ENCODE measurements at places on chromosomes 12 and 14.
A peak's percentile ranks its signal among the peaks of the same experiment; 100 is the strongest.

- DNase-seq, result no peak
Measured at GRCh38 chr14:68780358-68781160, 12.3 kb downstream of the ZFP36L1 start.

GRCh38 chr14:61489932-61490331, 168.6 kb downstream of the PRKCH start:
- DNase-seq, result no peak

GRCh38 chr12:52277486-52278245, 3.2 kb downstream of the KRT86 start:
- DNase-seq, result no peak

- DNase-seq, result no peak
Measured at GRCh38 chr14:75627406-75627805, 33.3 kb downstream of the ERG28 start.

DNA sequence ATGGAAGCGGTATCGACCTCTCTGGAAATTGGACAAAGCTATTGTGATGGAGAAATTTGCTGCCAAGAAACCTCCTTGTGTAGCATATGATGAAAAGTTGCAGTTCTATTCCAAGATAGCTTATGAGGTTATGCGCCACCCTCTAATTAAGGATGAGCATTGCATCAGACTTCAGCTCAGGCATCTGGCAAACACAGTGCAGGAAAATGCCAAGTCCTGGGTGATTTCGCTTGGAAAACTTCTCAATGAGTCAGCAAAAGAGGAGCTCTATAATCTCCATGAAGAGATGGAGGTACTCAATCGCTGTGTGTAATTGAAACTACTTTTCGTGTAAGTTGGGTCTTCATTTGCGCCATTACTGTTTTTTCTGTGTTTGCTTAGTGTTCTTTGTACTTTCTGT, 51.2 kb downstream of the DNAH10 start:
- DNase-seq, result no peak

DNA sequence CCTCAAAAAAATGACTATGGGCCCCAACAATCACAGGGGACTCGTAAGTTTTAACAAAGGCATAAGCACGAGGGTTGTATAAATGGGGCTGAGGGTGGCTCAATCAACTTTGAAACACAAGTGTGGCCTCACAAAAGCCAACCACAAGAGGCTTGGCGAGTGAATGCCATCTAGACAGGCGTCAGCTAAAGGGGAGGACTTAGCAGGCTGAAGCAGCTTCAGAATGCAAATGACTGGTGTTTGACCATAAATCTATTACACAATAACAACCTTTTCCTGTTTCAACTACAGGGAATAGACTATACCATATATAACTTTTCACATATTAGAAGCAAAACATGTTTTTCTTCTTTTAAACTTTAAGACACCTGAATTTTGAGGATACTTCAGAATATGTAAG, 777.9 kb downstream of the FSCB start:
- DNase-seq, result no peak

DNA sequence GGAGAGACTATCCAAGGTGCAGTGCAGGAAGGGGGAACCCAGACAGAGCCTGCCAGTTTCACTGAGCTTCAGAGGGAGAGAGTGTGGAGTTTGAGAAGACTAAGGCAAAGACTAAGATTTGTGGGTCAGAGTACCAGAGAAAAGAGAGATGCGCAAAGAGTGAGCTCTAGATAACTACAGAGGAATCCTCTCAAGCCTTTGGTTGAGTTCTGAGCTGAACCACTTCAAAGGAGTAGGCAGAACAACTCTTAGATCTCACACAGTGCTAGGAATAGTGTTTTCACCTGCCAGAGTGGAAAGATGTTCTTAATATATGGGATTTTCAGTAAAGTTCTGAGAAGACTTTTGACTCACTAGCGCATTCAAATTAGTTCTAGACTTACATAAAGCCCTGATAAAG, 10.7 kb upstream of the M6PR start:
- DNase-seq, result no peak

DNA sequence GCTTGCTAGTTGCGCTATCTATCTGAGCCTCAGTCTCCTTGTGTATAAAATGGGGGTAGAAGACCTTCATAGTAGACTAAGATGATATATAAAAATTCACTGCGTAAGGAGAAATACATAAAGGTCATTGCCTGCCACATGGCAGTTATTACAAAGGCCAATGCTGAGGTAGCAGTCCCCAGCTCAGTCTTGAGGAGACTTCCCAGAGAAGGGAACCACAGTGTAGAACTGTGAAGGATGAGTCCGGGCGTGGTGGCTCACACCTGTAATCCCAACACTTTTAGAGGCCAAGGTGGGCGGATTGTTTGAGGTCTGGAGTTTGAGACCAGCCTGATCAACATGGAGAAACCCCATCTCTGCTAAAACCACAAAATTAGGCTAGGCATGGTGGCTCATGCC, 17.1 kb upstream of the SP7 start:
- no peak for DNase-seq

GRCh38 chr12:27703720-27704452, 6.7 kb upstream of the MRPS35 start:
- DNase-seq, result peak; percentile 35

DNA sequence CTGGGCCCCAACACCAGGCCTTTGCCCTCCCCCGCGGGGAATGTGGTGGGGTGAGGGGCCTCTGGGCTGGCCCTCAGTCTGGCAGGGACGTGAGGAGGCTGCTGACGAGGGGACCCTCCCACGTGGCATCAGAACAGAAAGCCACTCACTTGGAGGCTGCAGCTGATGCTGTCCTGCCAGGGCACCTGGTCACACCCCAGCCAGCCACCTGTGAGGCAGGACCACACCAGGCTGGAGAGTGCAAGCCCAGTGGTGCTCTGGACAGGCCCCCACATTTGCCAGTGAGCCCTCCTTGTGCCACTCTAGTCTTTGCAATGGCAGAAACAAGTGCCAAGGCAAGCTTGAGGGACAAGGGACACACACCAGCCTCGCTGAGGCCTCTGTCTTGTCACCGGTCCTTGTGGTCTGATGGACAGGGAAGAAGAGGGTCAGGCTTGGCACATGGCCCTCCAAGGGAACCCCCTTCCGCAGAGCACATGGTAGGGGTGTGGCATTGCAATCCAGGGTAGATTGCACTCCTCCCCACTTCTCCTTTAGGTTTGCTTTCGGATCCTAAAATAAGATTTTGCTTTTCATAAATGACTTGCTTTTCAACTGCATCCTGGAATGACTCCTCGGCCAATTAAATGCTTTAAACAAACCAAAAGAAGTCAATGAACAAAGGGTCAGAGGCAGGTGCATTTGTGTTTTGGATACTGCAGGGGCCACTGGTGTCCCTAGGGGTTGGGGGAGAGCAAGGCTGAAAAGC, 53.7 kb downstream of the CCDC88C start:
- DNase-seq, result no peak

GRCh38 chr14:60756847-60757246, 22.3 kb downstream of the MNAT1 start:
- DNase-seq, result no peak
